ENCODE measurements at places on chromosomes 12 and 14.

GRCh38 chr12:103050273-103050672, 92.8 kb downstream of the ASCL1 start:
- DNase-seq: no peak

DNA sequence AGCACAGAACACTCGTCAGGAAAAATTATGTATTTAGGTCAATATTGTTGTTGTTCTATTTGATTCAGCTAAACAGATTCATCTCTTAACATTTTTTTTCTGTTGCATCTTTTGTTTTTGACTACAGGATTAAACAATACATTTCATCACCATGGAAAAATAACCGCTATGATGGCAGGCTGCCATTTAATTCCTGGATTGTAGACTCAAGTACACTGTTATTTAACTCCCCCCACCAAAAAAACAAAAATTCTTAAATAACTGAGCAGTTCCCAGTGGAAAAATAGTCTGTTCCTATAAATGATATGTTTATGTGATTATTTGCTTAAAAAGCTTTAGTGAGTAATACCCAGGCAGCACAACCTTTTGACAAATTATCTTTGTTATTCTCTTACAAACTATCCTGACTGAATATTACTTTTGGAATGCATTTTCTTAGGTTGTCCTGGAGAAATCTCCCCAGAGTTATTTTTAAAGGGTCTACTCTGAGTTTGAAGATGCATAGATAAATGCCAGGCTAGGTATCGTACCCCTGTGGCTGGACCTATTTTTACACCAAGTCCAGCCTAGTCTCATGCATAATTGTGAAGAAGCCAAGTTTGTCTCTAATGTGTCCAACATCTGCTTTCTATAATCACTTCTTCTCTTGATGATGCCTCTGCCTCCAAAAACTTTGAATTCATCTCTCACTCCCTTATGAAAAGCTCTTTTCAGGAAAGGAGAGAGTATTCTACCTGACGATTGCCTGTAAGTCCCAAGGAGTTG, 3.7 kb downstream of the KERA start:
- DNase-seq: no peak

DNA sequence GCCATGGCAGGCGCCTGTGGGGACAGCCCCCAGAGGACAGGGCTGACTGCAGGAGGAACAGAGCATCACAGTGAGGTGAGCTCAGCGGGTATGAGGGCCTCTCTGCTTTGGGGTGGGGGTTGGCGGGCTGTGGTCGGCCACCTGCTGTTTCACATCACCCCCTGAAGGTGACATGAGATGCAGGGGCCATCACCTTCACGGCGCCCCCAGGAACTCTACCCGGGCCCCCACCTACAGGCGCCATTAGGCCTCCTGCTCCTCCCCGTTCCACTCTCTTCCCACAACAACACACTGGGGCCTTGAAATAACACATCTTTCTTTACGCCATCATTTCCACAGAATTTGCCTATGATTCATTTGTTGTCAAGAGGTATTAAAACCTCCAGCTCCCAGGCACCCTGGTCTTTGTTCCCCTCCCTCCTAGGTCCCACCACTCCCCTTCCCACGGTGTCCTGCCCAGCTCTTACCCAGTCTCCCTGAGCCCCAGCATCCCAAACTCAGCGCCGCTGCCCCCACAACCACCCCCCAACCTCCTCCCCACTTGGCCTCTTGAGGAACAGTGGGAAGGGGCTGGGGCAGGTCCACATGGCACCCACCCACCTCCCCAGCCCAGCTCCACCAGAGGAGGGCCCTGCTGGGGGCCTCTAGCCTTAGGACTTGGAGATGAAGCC, 12.7 kb upstream of the HDAC7 start:
- DNase-seq: no peak

- peak; percentile 46 for DNase-seq
These were observed 39.3 kb downstream of the ANO2 start for GRCh38 chr12:5905757-5906156.

DNA sequence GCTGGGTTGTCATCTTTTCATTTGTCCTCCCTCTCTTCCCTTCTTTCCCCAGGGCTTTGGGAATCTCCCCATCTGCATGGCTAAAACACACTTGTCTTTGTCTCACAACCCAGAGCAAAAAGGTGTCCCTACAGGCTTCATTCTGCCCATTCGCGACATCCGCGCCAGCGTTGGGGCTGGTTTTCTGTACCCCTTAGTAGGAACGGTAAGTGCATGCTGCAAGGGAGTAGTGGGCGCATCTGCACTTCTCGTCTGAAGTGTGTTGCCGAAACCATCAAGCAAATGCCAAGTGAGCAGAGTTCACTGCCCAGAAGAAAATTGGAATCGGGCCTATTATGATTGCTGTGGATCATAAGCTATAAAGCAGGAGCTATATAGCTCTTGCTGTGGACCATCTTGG, 10.6 kb upstream of the AKAP5 start:
- DNase-seq: no peak

GRCh38 chr14:71629250-71629649, 303.0 kb upstream of the RGS6 start:
- no peak for DNase-seq

Data from islet precursor cell (in vitro differentiated cells).